Fibroblast of skin of abdomen (primary cell): ENCODE measurements at places on chromosomes 1 and 21.

DNA sequence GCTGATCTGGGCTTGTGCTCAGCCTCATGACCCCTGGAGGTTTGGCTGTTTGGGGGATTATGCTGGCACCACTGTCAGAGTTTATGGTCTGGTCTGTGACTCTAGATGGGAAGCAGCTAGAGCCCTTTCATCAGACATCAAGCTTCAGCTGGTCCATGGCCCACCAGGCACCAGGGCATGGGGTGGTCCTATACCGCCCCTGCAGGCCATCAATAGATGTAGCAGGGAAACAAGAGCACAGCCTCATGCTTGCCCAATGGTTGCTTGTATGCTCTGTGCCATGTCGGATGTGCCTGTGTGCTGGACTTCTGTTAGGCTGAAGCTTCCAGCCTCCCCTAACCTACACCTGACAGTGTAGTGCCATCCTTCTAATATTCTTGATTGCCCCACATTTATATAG is 71.1 kb upstream of the CD34 start:
- no peak for DNase-seq

DNA sequence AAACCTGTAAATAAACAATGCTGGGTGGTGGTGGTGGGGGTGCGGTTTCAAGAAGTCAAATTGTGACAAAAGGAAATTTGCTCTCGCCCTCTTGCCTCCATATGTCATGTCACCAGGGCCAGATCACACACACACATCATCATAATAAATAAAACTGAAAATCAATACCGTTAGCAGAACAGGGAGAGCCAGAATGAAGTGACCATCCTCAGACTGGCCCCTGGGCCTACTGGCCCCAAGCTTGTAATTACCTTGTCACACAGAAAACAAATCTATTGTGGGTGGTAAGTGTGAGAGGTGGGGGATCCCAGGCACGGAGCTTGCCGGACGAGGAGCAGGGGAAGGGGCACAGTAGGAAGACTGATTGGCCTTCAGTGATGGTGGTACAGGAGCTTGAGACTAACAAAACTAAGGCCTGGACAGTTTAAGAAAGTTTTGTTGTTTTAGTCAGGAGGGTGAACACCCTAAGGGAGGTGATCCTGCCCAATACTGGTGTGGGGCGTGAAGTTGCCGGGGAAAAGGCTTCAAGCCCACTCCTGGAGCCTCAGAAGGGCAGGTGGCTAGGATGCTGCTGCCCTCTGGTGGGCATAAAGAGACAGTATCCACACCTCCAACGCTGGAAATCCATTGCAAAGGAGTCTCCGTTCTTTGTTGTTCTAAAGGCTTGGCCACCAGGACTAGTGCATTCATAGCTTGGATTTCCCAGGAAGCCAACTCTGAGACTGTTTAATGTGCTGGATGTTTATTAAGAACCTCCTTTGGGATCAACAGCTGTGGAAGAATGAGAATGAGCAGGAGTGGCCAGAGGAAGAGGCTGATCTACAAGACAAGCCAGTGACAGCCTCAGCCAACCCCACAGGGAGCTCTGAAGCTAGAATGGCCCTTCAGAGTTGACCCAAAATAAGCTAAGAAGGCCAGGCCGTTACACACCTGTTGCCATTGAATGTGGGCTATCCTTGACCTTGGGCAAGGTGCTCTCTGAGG is 8.1 kb upstream of the C1orf216 start:
- peak; percentile 65 for DNase-seq

- no peak for DNase-seq
Measured at GRCh38 chr21:38956007-38956406, 150.3 kb downstream of the ETS2 start.

- DNase-seq = peak; percentile 75
Measured at GRCh38 chr1:148353461-148354283, 129.4 kb downstream of the PPIAL4G start.

DNA sequence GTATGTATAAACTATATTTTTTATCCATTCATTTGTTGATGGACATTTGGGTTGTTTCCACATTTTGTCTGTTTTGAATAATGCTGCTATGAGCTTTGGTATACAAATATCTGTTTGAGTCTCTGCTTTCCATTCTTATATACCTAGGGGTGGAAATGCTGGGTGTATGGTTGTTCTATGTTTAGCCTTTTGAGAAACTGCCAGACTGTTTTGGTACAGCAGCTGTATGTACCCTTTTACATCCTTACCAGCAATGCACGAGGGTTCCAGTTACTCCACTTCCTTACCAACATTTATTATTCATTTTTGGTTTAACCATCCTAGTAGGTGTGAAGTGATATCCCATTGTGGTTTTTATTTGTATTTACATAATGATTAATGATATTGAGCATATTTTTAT is 13.9 kb downstream of the RASAL2 start:
- DNase-seq = no peak

DNA sequence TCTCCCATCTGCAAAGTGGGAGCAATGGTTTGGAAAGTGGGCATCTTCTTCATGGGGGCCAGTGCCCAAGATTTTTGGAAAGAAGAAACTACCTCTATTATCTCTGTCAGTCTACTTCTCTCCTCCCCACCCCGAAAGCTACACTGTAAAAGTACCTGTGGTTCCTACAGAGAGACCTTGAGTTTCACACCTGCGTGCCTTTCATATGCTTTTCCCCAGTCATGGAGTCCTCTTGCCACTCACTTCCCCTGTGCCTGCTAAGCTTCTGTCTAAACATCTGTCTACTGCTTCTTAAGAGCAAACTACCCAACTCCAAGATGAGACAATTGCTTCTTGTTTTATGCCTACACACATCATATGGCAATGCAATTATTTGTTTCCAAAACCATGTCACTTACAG is 190.9 kb upstream of the L1TD1 start:
- DNase-seq = no peak

DNA sequence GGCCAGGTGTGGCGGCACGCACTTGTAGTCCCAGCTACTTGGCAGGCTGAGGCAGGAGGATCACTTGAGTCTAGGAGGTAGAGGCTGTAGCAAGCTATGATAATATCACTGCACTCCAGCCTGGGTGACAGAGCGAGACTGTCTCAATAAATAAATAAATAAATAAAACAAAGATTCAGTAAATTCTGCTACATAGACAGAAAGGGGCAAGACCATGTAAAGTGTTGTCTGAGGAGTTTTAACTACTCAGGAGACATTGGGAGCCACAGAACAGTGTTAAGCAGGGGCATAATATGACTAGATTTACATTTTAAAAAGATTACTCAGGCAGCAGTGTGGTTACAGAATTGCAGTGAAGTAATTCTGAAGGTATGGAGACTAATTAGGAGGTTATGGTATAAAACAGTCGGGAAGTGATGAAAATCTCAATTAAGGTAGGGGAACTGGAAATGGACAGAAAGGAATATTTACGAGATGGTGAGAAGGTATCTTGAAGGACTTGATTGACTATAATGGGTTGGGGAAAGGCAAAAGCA is 94.7 kb downstream of the ATP1B1 start:
- DNase-seq = peak; percentile 90

- DNase-seq = no peak
Measured at GRCh38 chr1:228180271-228180958, 14.8 kb downstream of the IBA57 start.

GRCh38 chr1:241310451-241310850 is 46.6 kb downstream of the RGS7 start:
- no peak for DNase-seq

- no peak for DNase-seq
Measured at GRCh38 chr1:205369701-205370123, 13.0 kb upstream of the KLHDC8A start.

GRCh38 chr21:21463456-21463855 is 465.2 kb downstream of the NCAM2 start:
- DNase-seq = no peak

DNA sequence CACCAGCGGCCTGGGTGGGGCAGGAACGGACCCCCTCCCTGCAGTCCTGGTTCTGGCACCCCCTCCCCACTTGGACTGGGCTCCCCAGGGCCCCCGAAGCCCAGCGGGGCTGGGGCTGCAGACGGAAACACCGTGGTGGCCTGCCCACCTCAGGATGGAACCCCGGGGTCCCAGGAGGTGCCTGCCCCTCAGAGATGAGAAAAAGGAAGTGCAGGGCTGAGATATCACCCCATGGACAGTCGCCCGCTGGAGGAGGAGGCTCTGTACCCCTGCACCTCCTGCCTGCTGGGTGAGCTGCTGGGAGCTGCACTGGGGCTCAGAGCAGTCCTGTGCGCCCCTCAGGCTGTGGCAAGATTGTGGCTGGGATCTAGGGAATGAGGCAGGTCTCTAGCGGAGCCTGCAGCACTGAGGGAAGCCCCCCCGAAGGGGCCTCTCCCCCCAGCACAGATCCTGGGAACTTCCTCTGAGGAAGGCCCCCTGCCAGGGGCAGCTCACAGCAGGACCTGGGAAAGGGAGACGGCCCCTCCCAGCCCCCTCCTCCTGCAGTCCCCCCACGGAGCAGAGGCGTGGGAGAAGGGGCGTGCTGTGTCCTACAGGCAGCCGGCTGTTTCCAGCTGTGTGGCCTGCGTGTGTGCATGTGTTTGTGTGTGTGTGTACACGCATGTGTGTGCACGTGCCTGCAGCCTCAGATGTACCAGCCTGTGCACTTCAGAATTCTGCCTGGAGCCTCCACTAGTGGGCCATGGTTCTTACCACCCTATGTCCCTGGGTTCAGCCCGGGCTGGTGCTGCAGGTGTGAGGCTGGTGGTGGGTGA is 6.9 kb downstream of the AGRN start:
- no peak for DNase-seq

GRCh38 chr1:211543025-211543424 is 35.9 kb downstream of the SLC30A1 start:
- no peak for DNase-seq

GRCh38 chr1:201108614-201109013 is 3.6 kb downstream of the CACNA1S start:
- no peak for DNase-seq

DNA sequence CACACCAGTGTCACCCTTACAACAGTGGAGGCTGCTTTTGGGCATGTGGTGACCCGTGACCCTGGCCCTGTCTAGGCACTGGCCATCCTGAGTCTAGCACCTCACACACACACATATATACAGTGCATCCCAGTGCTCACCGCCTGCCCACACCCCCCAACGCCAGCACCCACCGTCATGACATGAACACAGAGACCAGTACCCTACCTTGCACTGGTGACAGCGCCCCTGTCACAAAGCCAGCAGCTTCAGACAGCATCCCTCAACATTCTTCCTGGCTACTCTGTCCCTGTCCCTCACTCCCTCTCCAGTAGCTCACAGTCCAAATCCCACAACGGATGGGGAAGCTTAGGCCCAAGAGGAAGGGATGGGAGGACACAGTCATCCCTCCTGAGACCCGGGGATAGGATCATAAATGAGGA is 27.1 kb downstream of the AHDC1 start:
- DNase-seq = no peak

GRCh38 chr1:235017719-235018118 is 110.9 kb downstream of the TOMM20 start:
- DNase-seq = peak; percentile 63

GRCh38 chr1:110687250-110687649 is 12.5 kb upstream of the KCNA3 start:
- DNase-seq = peak; percentile 45

DNA sequence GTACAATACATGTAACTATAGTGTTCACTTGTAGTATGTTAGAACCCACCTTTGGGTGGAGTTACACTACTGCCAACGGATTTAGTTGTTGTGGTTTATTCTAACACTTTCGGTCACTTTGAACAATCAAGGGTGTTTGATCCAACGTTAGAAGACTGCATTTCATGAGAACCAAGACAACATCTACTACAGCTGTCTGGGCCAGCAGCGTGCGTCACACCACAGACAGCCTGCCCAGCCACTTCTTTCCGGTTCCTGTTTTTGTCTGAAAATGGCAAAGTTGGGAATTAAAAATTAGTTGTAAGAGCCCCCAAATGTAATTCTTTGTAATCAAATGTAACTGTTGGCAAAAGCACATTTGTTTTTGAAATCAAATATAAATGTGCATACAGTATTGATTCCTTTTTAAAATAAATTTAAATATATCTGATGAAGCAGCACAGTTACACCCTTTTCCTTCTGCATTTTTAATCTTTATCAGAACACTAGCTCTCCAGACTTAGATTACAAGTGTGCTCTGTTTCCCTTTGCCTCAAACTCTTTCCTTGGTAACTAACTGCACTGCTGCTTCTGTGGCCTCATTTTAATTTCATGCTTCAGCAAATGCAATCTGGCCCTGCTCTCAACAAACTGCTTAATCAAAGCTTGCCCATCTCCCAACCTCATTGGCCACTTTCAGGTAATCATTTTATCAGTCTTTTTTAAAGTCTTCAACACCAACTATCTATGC is 86.6 kb upstream of the DPH5 start:
- DNase-seq = no peak

DNA sequence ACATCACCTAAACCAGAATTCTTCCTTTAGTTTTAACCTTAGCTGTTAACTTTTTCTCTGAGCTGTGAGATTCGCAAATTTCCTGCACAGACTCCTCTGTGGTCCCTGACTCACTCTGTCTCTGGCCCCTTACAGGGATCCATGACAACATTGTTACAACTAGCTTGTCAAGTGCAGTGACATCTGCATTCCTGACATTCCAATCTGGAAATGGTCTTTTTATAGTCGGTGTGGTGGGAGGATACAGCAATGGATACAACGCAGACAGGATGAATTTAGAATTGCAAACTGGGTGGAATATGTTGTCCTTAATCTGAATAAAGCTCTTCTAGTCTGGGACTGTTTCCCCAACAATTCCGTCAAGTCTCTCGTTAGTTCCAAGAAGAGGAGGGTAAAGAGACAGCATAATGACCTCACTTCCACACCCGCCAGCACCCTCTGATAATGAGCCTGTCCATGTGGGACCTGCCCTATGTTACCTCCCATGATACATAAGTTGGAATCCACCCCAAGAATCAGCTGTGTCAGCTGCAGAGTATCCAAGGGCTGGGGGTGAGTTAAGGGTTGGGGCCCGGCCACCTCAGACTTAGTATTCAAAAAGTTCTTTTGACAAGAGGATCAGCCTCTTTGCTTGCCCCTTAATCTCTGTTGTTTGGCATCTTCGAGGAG is 49.4 kb downstream of the ILDR2 start:
- peak; percentile 69 for DNase-seq

GRCh38 chr1:194293851-194294405 is 1107.5 kb upstream of the B3GALT2 start:
- peak; percentile 60 for DNase-seq

- no peak for DNase-seq
Measured at GRCh38 chr1:186330758-186331157, 44.3 kb downstream of the TPR start.

- no peak for DNase-seq
Measured at GRCh38 chr1:243394066-243394465, 138.2 kb downstream of the SDCCAG8 start.

GRCh38 chr1:100750005-100750885 is 30.7 kb downstream of the VCAM1 start:
- DNase-seq = no peak

GRCh38 chr1:54314696-54315095 is 91.5 kb downstream of the SSBP3 start:
- DNase-seq = no peak

DNA sequence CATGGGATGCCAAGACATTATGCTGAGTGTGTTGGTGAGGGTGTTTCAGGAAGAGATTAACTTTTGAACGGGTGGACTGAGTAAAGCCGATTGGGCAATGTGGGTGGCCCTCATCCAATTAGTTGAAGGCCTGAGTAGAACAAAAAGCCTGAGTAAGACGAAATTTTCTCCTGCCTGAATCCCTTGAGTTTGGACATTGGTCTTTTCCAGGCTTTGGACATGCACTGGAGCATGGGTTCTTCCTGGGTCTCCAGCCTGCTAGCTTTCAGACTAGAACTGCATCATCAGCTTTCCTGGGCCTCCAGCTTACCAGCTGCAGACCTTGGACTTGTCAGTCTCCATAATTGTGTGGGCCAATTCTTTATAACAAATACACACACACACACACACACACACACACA is 63.6 kb downstream of the NIBAN1 start:
- peak; percentile 18 for DNase-seq

- DNase-seq = no peak
Measured at GRCh38 chr1:213690341-213690917, 297.3 kb upstream of the PROX1 start.
